ENCODE measurements at places on chromosomes 2 and 18. TPM values are rescaled to one million over a fixed set of nuclear protein-coding genes. Genes with fewer than 3 reads are reported as not detected.

DNA sequence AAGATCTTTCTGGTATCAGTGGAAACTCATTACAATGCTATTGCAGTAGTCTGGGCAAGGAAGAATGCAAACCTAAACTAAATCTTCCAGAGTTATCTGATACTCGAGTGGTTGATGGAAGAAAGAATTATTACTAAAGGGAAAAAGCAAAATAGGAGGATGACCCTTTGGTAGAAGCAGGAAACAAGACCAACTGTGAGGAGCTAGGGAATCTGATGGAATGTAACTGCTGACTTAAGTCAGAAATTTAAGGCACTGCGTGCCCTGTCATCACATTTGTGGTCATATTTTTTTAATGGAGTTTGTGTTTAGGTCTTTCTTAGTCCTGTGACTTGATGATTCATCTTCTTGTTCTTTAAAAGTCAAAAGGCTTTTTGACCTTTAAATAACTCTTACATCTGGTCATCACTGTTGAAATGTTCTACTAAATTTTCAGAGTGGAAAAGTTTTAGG is 36.5 kb upstream of the ARMC9 start:
- H3K4me3 ChIP-seq: no peak overlapping the region
- DNase-seq: no peak
- H3K4me1 ChIP-seq: no peaks in the 10 kb centered on the region
- H3K27me3 ChIP-seq: no peaks in the 10 kb centered on the region

- H3K27ac ChIP-seq: no peak overlapping the region
- no peak for DNase-seq
- H3K4me3 ChIP-seq: no peak overlapping the region
- no peaks in the 10 kb centered on the region for H3K36me3 ChIP-seq
Measured at GRCh38 chr2:221156062-221156734, 415.9 kb downstream of the EPHA4 start.

DNA sequence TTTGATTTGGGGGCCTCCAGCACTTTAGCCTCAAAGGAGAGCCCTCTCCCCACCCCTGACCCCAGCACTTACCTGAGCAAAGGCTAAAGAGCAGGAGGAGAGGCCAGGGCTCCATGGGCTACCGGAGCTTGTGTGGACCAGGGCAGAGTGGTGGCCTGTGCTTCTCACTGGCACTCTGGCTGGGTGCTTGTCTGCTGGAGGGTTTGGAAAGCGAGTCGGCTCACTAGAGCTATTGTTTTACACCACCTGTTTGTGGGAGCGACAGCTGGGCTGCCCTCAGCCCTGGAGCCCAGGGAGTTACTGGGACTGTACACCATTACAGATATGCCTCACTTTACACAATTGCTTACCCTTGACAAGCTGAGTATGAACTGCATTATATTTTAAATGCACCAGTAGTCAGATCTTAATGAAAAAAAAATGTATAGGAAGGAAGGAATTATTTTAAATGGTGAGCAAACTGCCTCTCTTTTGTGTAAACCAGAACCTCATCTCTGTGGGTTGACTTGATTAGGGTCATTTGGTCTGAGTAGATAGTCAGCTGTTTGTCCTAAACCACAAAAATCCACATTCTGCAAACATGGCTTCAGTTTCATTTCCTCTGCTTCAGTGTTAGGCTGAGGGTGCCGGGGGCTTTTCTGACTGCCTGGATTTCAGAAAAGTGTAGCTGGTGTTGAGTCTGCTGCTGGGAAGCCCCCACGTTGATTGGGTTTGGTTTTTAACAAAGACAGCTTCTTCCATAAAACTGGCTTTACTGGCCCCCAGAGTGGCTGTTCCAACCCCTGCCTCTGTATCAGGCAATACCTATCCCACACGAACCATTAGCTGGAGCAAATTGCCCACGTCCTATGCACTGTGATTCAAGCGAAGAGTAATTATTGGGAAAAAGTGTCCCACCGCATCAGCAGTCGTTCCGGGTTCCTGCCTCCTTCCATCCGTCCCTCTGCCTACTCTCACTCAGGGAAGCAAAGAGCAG is at the start of gene CHRNA1:
CHRNA1 (minus strand) TSS at position 193 of the 976 bp plus-strand sequence; CDS start at position 115, 78 bp downstream.
- no peak within 1 kb of the TSS for H3K4me3 ChIP-seq
- H3K27me3 ChIP-seq: no peaks in the 10 kb centered on the region
- no peak within 1 kb of the TSS for H3K27ac ChIP-seq
- no peaks in the 10 kb centered on the region for H3K4me1 ChIP-seq
- no peak for DNase-seq

DNA sequence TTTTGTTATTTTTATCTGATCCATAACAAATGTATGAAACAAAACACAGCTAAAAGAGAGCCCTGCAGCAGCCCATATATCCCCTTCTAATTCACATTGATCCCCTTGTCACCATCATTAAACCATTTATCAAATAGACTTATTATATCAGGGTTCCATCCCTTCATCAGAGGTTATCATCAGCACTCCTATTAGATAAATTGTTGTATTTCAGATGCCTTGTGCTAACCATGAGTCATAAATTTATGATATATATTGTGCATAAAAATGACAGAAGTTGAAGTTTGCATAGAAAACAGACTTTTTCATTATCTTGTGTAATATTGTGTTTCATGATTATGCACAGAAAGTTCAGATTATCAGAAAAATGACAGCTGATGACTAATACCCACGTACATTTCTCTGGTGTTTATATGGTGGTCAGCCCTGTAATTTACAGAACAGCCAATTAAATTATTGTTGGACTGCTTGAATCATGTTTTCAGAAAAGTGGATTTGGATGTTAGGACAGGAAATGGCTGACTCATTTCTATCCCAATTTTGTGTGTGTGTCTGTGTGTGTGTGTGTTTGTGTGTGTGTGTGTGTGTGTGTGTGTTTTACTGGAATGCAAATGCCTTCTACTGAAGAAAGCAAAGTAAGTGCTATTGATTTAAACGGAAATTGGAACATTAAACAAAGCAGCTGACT is 80.9 kb downstream of the PPP1R1C start:
- no peak overlapping the region for H3K27ac ChIP-seq
- H3K4me3 ChIP-seq: no peak overlapping the region
- no peaks in the 10 kb centered on the region for H3K4me1 ChIP-seq

- no peaks in the 10 kb centered on the region for H3K36me3 ChIP-seq
- no peaks in the 10 kb centered on the region for H3K27me3 ChIP-seq
- no peak for DNase-seq
- H3K4me1 ChIP-seq: no peaks in the 10 kb centered on the region
Measured at GRCh38 chr18:32920796-32921787, 148.3 kb upstream of the KLHL14 start.

DNA sequence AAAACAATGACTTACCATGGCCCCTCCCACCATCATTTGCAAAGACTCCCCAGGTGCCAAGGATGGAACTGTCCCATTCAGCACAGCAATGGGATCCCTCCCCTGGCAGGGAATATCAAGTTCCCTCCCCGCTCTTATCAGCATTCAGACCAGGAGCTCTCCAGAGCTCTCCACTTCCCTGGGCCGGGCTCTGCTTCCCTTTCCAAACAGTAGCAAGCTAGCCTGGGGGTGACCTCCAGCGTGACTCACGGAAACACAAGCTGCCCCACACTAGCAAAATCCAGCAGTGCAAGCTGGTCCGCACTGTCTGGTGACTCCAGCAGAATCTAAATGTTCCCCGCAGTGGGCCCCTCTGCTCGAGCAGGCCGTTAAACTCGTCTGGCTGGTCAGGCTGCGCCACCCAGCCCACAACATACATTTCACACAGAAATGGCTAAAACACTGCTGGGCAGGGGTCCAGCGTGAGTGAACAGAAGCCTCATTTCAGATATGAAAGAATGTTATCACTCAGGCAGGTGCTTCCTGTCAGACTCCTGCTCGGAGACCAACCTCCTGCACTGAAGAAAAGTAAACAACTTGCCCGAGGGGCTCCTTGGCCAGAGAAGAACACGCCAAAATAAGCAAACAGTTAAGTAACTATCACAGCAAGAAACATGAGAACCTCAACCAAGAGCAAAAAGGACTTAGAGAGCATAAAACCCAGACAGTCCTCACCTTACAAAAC is 33.9 kb downstream of the STAT1 start:
- H3K27me3 ChIP-seq: no peaks in the 10 kb centered on the region
- DNase-seq: peak; percentile 49
- peak overlapping the region; percentile 17 for H3K27ac ChIP-seq

DNA sequence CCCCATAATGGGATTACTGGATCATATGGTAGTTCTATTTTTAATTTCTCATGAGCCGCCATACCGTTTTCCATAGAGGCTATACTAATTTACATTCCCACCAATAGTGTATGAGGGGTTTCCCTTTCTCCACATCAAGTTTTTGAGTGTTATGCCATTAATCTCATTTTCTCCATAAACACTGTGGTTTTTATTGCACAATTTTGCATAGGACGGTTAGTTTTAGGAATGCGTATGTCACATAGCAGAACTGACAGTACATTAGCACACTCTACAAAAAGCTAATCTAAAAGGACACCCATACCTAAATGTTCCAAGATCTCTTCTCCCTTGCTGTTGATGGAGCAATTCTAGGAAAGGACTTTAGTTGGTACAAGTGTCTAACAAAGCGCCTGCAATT is 32.5 kb downstream of the DARS1 start:
- no peak overlapping the region for H3K27ac ChIP-seq
- H3K4me3 ChIP-seq: no peak overlapping the region
- H3K4me1 ChIP-seq: no peaks in the 10 kb centered on the region
- H3K27me3 ChIP-seq: no peaks in the 10 kb centered on the region
- no peaks in the 10 kb centered on the region for H3K36me3 ChIP-seq

- no peaks in the 10 kb centered on the region for H3K4me1 ChIP-seq
- DNase-seq: no peak
- no peak overlapping the region for H3K4me3 ChIP-seq
Measured at GRCh38 chr2:178242552-178242883, 48.2 kb downstream of the OSBPL6 start.

Gene RETREG2
- total RNA-seq: 94.4 TPM

Gene RPIA
- 39.5 TPM for total RNA-seq

DNA sequence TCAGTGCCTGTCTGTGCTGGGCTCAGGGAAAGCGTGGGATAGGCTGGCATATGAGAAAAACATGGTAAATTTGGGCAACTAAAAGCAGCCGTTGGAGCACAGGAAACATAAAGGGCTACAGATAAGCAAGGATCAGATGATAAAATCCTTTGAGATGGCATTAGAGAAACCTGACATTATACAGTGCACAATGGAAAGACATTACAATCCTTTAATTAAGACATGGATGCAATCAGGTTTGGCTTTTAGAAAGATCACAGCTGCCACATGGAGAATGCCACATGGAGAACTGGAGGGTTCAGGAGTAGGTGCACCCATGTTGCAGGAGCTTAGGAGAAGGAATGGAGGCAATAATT is 117.3 kb downstream of the CDC42EP3 start:
- H3K4me3 ChIP-seq: no peak overlapping the region
- H3K36me3 ChIP-seq: no peaks in the 10 kb centered on the region
- H3K27me3 ChIP-seq: no peaks in the 10 kb centered on the region
- no peak overlapping the region for H3K27ac ChIP-seq
- DNase-seq: no peak

Data from colonic mucosa (tissue), 4 donors.